ENCODE measurements at places on chromosomes 6 and 20.

DNA sequence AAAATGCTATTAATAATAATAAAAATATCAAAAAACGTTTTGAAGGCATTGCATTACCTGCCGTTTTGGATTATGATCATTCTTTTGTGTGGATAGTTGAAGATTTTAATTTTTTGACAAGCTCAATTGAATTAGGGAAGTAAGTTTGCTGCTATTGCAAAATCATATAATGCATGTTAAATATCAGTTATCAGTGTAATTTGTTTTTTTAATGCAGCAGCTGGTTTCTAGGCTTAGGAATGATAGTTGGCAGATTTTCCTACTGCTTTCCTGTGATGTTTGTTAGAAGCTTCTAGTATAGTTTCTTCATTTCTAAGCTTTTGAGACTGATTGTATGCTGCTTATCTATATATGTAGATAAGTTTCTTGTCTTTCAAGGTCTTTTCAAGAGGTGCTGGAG lies 99.0 kb downstream of the JARID2 start:
- DNase-seq: no peak

GRCh38 chr6:31631681-31632278 lies 11.3 kb downstream of the PRRC2A start:
- no peak for DNase-seq

DNA sequence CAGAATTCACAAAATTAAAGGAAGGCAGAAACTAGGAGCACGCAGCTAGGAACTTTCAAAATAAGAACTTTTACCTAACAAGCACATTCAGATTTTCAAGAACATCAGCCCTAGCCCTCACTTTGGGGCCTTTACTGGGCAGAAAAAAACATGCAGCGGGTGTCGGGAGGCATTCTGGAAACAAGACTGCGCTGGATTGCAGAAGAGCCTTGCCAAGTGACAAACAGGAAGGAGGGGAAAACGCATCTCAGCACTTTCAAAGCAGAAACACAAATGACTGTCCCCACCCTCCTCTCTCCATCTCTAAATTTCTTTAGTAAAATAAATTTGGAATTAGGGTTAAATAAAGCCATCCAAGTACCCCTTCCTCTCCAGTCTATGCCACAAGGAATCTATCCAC lies 74.6 kb upstream of the RREB1 start:
- DNase-seq: no peak

- DNase-seq: no peak
Measured at GRCh38 chr6:144588697-144589325, 303.7 kb downstream of the UTRN start.

DNA sequence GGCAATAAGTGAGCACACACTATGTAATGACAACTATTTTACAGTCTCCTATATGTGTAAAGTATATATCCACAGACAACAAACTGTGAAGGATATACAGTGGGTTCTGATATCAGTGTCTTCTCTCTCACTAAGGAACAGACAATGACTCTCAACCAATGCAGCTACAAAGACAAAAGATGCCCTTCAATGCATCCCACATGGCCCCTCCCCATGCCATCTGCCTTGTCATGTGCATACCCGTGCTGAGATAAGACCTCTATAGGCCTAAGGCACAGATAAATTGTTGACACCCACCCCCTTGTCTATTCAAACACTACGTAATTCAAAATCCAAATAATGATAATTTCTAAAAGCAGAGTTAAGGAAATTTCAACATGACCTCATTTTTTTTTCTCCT lies 1123.5 kb upstream of the MAP3K7 start:
- no peak for DNase-seq

Data from ACHN (cell line).